ENCODE measurements at places on chromosomes 3 and 15. TPM values are rescaled to one million over a fixed set of nuclear protein-coding genes. Genes with fewer than 3 reads are reported as not detected.

GRCh38 chr3:175255698-175256097 lies 396.6 kb downstream of the NAALADL2 start:
- no peak for DNase-seq

GRCh38 chr3:43865351-43865750 lies 174.6 kb downstream of the ABHD5 start:
- no peak for DNase-seq

GRCh38 chr3:184690192-184690883 lies 21.5 kb downstream of the MAGEF1 start:
- DNase-seq = no peak

- DNase-seq = no peak
These were observed 61.1 kb upstream of the GATA2 start for GRCh38 chr3:128554100-128554464.

DNA sequence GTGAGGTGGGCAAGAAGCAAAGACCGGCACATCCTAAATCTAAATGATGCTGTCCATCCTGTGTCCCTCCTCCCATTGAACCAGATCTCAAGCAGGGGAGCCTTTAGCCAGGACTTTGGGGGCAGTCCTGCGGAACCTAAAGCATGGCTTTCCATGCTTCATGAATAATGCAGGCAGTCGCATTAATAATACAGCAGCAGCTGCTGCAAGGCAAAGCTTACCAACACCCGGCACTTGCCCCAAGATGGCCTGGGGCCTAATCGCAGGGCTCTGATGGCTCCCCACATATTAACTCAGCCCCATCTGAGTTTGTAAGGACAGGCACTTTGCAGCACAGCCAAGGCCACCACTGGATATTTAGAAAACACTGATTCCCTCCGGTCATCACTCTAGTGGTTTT lies 114.4 kb downstream of the NTRK3 start:
- DNase-seq = no peak

DNA sequence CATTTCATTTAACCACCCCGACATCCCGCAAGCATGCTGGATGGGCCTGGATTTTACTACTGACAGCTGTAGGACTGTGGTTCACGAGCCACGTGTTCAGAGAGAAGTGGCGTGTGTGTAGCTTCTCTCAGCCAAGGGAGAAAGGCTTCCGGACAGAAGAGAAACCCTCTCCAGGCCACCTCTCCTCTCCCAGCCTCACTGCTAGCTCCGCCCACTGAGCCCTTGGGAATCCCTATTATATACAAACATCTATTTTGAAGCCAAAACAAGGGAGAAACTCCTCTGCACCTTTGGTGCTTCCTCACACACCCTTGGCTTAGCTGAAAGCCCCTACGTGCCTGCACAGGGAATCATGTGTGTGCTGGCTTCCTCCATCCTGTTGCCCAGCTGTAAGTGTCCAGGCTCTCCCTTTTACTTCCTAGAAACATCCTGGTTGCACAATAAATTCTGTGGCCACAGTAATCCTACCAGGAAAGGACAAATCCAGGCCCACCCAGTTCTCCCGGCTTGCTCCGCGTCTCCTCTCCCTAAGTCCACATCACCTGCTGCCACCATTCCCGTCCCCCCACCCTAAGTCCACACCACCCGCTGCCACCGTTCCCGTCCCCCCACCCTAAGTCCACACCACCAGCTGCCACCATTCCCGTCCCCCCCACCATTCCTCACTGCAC lies 30.5 kb downstream of the PCSK6 start:
- DNase-seq = no peak

GRCh38 chr15:58551084-58551763 lies 119.4 kb downstream of the LIPC start:
- peak; percentile 16 for DNase-seq

DNA sequence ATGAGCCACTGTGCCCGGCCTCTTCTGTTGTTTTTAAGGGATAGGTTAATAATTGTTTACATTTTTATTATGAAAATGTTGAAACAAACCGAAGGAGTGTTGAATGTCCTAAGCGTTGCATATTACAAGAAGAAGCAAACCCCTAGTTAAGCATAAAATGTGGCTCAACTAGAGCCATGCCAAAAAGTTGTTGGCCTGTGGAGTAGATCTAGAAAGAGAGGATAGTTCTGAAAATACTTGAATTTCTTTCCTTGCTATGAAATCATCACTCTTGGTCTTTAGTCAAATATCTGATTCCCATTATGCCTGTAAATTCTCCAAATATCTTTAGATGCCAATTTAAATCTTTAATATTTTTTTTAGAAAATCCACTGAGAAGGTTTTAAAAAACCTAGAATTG lies 12.8 kb downstream of the RBP2 start:
- DNase-seq = no peak

DNA sequence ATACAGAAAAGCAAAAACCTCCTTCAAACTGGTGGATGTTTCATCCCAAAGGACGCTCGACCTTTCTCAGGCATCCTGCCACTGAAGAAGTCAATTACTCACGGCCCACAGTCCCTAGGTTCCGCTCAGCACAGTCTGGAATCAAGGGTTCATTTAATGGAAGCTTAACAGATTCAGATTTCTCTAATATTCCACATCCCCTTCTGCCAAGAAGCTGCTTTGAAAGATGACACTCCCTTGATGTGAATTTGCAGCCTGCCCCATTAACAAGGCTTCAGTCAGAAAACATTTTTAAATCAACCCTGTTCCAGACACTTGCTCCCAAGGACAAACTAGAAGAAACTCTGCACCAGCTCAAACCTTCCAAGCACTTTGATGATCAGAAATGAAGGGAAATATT lies 81.2 kb downstream of the LIPC start:
- DNase-seq = no peak

GRCh38 chr15:90879730-90880366 lies 4.5 kb upstream of the FES start:
- no peak for DNase-seq

- DNase-seq = no peak
These were observed 188.8 kb downstream of the TAFA4 start for GRCh38 chr3:68743521-68743920.

The CD276 gene
- total RNA-seq = not detected

The SSUH2 gene
- total RNA-seq = 0.66 TPM

The SERINC4 gene
- total RNA-seq = 1.9 TPM
